HS-27A (cell line): ENCODE measurements at places on chromosomes 2 and 18.

DNA sequence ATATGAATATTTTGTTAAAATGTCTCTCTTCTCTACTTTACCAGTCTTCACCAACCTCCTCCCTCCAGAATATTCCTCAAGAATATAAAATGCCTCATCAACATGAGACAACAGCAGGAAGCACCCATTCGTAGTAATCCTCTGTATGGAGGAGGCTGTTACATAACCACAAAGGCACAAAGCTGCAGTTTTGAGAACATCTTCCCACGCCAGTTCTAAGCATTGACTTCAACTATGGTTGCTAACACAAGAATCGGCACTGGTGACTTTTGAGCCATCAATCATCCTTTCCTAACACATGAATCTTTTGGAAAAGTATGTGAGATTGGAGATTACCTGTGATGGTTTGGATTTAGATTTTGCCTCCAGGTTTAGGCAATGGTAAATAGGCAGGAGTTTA is 54.9 kb upstream of the CYP1B1 start:
- DNase-seq: no peak

DNA sequence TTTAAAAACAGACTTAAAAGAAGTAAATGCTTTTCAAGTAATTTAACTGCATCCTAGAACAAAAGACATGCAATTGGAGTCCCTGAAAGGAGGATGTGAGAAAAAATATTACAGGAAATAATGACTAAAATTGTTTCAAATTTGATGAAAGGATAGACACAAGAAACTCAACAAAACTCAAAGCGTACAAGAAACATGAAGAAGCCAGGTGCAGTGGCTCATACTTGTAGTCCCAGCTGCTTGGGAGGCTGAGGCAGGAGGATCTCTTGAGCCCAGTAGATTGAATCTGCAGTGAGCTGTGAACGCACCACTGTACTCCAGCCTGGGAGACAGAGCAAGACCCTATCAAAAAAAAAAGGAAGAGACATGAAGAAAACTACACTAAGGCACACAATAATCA is 118.1 kb upstream of the SLC39A10 start:
- DNase-seq: no peak

DNA sequence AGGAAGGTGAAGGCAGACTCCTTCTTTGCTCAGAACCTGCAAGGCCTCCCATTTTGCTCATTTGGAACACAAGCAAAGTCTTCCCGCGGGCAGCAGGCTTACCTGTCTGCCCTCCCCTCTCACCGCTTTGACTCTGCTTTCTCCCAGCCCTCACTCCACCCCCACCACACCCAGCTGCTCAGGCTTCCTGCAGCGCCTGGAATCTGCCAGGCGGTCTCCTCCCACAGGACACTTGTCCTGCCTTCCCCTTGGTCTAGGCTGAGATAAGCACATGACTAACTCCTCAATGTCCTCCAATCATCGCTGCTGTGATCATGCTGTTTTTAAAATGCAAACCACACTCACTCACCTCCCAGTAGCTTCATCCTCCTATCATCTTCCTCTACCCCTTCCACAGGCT is 430.0 kb downstream of the ZNF516 start:
- no peak for DNase-seq

DNA sequence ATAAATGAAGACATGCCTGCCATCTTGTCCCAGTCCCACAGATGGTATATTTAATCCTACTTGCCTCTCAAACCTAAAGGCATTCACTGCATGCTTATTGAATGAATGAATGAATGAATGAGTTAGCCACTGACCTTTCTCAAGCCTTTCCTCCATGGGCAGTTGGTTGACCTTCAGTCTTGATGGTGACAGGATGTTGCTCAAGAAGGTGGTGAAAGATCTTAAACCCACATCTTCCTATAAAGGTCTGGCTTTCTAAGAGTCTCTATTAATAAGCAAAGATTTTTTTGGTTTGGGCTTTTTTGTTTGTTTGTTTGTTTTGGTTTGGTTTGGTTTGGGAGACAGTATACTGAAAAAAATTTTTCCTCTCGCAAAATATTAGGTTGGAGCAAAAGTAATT is 41.7 kb downstream of the KIAA2012 start:
- no peak for DNase-seq
